ENCODE measurements at places on chromosomes 7 and 10.

DNA sequence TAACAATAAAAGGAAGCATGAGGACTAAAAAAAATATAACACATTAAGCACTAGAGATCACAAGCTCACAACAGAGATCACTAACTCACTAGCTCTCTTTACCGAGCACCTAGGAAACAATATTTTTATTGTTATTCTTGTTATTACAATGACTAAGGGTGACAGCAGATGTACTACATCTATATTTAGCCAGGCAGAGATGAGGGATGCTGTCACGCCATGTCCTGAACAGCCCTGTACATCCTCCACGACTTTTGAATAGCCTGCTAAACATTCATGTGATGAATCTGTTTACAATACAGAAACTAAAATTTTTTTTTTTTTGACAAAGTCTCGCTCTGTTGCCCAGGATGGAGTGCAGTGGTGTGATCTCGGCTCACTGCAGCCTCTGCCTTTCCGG is 22.7 kb downstream of the FAM133B start:
- DNase-seq = no peak

- DNase-seq = no peak
Measured at GRCh38 chr7:114937446-114937845, 15.6 kb downstream of the MDFIC start.

- DNase-seq = no peak
Measured at GRCh38 chr7:157627646-157628045, 290.8 kb downstream of the DNAJB6 start.

- DNase-seq = no peak
Measured at GRCh38 chr7:85074992-85075391, 111.9 kb downstream of the SEMA3D start.

DNA sequence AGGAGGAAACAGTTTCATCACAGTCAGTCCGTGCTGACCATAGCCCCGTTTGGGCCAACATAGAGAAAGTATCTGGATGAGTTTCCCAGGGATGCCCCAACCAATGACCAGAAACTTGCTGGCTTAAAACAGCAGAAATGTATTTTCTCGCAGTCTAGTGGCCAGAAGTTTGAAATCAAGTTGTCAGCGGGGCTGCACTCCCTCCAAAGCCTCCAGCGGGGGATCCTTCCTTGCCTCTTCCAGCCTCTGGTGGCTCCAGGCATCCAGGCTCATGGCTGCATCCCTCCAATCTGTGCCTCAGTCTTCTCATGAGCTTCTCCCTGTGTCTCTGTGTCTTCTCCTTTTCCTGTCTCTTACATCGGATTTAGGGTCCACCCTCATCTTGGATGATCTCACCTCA is 89.6 kb upstream of the CTBP2 start:
- no peak for DNase-seq
